ENCODE measurements at places on chromosomes 4 and X.
A peak's percentile ranks its signal among the peaks of the same experiment; 100 is the strongest.

DNA sequence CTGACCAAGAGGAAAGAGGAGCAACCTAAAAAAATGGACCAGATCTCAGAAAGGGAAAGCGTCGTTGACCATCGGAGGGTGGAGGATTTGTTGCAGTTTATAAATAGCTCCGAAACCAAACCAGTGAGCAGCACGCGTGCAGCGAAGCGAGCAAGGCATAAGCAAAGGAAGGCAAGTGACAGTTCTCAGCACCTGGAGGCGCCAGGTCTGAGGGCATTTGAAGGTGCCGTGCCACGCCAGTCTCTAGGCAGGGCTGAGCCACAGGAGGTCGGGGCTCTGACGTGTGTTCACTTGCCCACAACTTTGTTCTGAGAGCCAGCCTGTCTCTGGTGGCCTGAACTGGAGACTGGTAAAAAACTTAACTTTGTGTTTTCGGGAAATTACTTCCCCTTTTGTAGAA is 59.7 kb downstream of the TNIP2 start:
- no peak for DNase-seq

DNA sequence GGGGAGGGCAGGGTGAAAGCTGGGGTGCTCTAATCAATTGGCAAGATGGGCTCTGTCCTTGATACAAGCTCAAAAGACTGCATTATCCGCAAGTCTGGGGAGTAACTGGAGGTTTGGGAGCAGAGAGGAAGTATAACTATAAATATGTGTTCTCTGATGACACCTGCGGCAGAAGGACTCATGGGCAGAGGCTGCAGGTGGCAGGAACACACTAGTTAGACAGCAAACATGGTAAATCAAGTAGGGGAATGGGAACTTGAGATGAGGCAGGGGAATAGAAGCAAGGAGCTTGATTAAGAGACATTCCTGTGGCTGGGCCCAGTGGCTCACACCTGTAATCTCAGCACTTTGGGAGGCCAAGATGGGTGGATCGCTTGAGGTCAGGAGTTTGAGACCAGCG is 30.3 kb downstream of the SH3KBP1 start:
- DNase-seq: no peak

DNA sequence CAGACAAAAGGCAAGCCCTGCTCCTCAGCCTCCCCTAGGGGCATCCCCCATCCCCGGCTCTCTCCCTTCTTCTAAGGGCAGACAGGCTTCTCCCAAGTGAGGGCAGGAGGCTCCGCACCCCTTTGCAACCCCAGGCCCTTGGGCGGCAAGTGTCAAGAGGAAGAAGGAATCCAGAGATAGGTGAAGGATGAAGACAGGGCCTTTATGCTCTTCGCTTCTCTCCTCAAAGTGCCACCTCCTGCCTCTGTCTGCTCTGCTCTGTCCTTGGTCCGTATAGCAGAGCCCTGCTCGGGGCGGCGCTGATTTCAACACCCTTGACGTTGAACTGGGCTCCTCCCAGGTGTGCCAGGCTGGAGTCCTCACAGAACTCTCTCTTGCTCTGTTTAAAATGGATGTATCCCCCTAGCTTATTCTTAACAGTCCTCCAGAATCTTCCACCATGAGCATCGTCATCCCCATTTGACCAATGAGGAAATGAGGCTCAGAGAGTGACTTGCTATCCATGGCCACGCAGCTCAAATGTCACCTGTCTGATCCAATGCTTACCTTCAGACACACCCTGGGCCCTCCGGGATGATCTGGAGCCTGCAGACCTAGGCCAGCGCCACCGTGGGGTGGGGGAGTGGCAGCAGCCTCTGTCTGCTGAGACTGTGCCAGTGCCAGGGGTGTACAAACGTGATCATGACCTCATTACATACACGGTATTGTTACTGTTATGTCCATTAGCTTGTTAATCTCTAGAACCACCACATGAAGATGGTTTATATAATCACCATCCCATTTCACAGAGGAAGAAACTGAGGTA is 99.8 kb downstream of the PHKA2 start:
- no peak for DNase-seq

DNA sequence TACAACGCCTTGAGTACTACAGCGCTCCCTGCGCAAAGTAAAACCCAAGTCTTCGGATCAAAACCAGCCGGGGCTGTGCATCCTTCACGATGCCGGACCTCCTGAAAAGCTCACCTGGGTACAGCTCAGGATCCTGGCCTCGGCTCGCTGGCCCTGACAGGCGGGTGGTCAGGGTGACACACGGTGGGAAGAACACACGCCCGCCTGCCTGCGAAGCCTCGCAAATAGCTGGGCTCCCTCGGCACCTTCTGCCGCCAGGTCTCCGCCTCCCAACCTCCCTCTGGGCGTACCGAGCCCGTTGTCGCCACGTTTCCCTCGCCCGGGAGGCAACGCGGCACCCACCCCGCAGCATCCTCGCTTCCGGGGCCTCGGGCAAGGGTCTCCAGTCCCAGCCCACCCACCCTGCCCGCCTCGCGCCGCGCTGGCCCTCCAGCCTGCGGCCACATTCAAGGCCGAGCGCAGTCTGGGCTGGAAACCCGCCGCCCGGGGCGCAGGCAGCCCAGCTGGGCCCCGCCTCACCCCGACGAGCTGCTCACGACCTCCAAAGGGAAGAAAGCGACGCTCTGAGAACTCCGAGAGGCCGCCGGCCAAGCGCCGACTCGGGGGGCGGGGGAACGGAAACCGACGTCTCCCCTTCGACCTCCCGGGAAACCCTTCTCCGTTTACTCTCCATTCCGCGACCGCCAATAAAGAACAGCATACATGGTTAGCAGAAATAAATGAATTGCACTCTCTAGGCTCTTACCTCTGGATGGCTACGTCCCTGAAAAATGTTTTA is 511 bp downstream of the PPM1K start:
- peak; percentile 64 for DNase-seq

GRCh38 chr4:119872371-119873016 is 194.2 kb downstream of the MAD2L1 start:
- no peak for DNase-seq

All from CD4-positive, alpha-beta T cell treated with Interleukin-4 for 4 hours (primary cell).